GM13977 (cell line): ENCODE measurements at places on chromosomes 5 and 9.

- no peak for DNase-seq
Measured at GRCh38 chr5:137084016-137084415, 415.1 kb downstream of the SPOCK1 start.

DNA sequence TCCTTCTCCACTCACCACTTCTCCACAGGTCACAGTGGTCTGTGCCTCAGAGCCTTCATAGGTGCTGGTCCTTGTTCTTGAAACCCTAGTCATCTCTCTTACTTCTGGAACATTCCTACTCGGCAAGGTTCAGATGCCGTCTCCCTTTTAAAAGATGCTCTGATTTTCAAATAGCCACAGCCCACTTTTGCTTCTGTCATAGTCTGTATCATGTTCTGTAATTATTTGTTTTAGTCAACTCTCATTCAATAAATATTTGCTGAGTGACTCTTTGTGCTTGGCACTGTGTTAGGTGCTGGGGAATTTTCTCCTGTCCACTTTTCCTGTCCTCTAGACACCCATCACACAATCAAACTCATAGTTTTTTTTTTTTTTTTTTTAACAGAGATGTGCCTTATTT, 181.3 kb upstream of the IL12B start:
- no peak for DNase-seq

GRCh38 chr9:111154081-111154562, 115.9 kb upstream of the LPAR1 start:
- no peak for DNase-seq

DNA sequence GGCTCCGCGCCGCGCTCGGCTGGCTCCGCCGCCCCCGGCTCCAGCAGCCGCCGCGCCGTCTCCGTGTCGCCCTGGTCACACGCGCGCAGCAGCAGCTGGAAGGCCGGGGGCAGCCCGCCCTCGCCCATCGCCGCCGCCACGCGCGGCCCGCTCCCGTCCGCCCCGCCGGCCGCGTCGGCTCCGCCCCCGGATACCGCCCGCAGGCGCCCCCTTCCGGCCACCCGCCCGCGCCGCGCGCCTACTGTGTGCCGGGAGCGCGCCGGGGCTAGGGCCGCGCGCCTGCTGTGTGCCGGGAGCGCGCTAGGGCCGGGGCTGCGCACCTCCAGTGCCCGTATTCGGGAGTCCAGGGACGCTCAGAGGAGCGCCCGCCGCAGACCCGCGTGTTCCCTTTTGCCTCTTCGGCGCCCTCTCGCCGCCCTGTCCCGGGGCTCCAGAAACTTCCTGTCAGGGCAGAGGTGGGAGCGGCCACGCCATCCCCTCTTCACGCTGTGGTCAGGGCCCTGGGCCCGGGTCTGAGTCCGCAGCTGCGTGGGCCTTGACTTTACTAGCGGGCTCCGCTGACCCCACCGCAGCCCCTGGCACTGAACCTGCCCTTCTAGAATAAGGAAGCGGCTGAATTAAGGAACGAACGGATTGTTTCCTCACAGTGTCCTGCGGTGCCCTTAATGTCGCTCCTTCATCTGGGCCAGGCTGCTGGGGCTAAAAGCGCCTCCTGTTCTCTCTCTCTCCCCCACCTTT, at the start of gene ANKS6:
Gene ANKS6, minus strand, starts transcription at position 192 of the 738 bp plus-strand sequence. Its CDS starts 64 bp downstream, at position 128.
- peak; percentile 93 for DNase-seq

DNA sequence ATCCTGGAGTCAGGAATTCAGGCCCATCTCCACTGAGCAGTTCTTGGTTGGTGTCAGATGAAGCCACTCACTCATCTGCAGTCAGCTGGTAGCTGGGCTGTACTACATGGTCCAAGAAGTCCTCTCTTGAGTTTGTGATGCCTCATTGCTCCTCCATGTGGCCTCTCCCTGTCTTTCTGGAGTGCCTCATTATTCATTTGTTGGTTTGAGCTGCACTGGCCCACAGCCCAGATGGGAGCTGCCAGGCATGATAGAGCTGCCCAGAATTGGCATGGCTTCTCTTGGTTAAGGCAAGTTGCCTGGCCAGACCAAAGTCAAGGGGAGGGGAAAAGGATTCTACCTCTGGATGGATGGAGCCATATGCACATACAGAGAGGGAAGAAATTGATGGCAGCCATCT, 8.0 kb downstream of the PTCD2 start:
- DNase-seq = no peak

DNA sequence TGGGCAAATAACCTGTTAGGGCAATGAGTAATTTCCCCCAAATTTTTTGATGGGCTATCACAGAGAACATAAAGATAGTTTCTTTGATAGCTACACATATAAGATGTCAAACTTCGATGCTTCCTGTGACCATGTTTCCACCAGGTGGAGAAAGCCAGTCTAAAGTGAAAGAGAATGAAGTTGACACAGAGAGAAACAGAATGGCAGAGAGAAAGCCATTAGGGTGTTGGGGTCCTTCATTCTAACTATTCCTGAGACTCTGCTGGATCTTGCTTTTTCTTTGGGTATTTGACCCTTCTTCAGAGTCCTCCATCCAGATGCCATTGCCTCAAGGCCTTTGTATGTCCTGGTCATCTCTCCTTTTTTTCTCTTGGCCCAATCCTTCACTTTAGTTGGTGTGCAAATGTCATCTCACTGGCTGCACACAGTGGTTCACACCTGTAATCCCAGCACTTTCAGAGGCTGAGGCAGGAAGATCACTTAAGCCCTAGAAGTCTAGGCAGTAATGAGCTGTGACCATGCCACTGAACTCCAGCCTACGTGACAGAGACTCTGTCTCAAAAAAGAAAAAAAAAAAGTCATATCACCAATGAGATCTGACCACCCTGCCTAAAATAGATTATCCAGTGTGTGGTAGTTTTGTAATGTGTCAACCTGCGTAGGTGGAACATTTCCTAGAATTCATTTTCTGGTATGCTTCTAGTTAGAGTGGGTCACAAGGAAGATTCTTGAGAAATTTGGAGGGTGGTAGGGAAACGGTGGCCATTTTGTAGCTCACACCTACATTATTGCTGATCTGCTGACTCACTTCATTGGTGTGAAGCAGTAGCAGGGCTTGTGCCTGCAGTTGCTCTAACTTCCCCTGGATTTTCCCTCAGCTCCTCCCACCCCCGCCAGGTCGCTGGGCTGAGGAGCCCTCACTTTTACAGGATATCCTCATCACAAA, 20.8 kb upstream of the KIF2A start:
- no peak for DNase-seq

- DNase-seq = no peak
Measured at GRCh38 chr9:108239696-108240321, 616.0 kb downstream of the ACTL7B start.

DNA sequence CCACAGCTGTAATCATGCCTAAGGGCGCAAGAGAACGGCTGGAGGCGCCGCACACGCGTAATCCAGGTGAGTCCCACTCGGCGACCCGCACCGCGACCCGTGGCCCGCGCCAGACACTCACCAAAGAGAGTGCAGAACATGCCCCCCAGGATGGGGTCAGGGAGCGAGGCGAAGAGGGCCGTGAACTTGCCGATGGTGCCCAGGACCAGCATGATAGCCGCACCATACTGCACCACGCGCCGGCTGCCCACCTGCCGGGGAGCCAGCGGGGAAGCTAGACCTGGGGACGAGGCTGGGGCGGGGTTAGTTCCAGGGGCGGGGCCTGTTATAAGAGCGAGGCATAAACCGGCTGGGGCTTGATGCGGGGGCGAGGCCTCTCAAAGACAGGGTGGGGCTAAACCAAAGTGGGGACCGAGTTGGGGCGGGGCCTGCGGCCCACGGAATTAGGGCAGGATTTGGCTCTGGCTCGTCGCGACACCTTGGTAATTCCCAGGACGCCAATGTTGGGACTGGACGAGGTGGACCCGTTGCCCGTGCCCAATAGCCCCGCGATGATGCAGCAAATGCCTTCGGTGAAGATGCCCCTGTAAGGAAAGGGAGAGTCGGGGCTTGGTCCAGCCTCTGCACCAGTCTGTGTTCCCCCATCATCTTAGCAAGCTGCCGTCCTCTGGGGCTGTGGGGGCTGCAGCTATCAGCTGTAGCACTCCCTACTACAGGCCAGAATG, 4.8 kb downstream of the SLC23A1 start:
- DNase-seq = no peak

GRCh38 chr9:95586326-95586725, 69.6 kb upstream of the PTCH1 start:
- DNase-seq = no peak

- no peak for DNase-seq
Measured at GRCh38 chr5:108398964-108399363, 17.1 kb upstream of the FBXL17 start.

DNA sequence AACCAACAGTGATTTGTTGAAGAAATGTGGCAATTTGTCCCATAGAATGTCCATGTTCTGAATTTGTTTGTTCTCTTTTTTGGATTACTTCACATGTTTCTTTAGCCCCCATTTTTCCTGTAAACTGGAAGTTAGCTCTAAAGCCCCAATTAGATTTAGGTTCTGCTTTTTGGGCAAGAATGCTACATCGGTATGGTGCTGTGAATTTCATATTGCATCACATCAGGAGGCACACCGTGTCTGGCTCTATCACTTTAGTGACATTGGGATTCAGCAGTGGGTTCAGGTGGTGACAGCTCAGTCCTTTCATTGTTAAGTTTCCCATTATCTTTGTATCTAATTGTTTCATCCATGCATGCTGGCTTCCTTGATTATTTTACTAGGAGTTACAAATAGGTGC, 27.9 kb downstream of the ADGRV1 start:
- DNase-seq = no peak

GRCh38 chr5:6603643-6604042, 29.2 kb downstream of the NSUN2 start:
- no peak for DNase-seq

- DNase-seq = no peak
Measured at GRCh38 chr9:34457266-34458012, 931 bp downstream of the FAM219A start.
